Upper lobe of left lung (tissue), 6 donors: ENCODE measurements at places on chromosomes 4 and X.

DNA sequence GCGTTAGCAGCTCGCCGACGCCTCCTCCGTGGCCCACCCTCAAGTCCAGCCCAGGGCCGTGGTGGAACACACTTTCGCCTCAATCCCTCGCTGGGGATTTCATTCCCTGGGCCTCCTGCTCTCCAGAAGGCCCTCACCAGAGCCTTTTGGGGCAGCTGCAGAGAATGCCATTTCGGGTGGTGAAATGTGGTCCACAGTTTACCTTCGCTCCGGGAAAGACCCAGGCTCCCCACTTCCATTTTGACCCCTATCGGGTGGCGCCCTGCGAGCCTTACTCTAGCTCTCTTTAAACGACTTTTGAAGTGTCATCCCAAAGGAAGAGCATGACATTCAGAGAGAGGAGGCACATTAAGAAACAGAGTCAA, 496 bp downstream of the SH2D1A start:
- no peaks in the 10 kb centered on the region for H3K27me3 ChIP-seq
- no peaks in the 10 kb centered on the region for H3K4me1 ChIP-seq
- peak overlapping the region; percentile 71 for H3K27ac ChIP-seq
- peak overlapping the region; percentile 17 for H3K4me3 ChIP-seq

GRCh38 chr4:5168891-5169290, 117.6 kb downstream of the STK32B start:
- H3K27ac ChIP-seq = no peak overlapping the region
- H3K36me3 ChIP-seq = no peaks in the 10 kb centered on the region
- no peaks in the 10 kb centered on the region for H3K4me1 ChIP-seq
- H3K27me3 ChIP-seq = no peaks in the 10 kb centered on the region

DNA sequence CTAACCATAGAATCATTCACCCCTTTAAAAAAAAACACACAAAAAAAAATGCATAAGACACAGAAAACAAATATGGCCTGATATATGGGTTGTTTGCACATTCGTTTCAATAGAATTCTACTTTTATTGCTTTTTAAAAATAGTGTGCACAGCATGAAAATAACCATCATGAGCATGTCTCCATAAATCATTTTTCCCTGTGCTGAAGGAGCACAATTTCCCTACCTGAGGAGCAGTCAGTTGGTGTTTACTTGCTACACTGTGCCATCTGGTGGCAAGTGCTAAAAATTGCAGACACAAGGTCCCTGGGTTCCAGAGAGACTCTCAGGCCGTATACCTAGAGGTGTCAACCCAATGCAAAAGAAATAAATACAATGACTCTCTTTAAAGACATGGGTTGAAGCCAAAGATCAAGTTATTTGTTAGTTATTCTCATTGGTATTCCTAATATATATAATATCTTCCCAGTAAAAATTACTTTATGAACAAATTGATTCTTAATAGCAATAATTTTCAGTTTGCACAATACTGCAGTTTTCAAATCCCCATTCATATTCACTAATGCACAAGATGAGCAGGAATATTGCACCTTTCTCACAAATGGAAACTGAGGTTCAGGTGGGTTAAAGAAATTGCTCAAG, 551.4 kb downstream of the IQCM start:
- no peaks in the 10 kb centered on the region for H3K36me3 ChIP-seq
- H3K4me1 ChIP-seq = no peaks in the 10 kb centered on the region
- no peaks in the 10 kb centered on the region for H3K27me3 ChIP-seq
- H3K27ac ChIP-seq = no peak overlapping the region

DNA sequence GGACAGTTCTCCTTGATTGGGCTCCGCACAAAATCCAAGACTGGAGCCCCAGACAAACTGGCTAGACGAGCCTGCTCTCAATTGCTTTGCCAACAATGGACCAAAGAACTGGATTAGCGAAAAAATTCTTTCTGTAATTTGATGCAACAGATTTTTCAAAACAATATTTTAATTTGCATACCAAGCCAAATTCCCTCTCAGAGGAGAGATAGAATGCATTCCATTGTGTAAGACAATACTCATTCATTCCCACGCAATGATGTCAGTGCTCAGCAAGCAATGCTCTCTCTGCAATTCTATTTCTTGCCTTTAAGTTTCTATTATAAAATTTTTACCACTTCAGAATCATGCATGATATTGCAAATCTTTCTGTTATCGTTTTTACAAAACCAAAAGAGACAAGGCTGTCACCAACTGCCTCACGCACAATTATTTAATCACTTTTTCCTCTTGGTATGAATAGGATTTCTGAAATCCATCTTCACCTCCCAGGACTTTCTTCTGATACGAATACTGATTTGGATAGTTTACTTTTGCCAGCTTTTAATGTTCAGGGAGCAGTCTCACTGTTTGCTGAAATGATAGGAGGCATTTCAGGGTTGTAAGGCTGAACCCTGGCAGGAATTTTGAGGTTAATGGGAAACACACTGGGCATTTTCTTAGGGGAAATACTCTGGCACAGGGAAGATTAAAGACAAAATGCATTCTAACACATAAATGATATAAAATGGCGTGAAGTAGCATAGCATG, 46.1 kb upstream of the HCCS start:
- H3K4me1 ChIP-seq = no peaks in the 10 kb centered on the region
- H3K4me3 ChIP-seq = no peak overlapping the region
- H3K27ac ChIP-seq = no peak overlapping the region
- no peaks in the 10 kb centered on the region for H3K36me3 ChIP-seq
- no peak for DNase-seq

DNA sequence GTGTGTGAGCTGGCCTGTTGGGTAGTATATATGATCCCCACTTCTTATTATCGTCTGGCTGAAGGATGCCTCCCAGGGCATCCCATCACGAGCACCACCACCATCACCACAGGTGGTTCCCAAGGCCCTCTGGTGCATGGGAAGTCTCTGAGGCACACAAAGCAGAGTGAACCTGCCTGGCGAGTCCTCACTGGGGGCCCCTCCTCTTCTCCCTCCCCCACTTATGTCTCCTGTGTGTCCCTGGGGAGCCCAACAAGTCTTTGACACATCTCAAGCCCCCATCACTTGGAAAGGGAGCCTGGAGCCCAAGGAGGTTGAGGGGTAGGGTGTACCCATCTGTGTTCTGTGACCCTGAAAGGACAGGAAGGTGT, 45.5 kb upstream of the NKX1-1 start:
- H3K4me1 ChIP-seq = no peaks in the 10 kb centered on the region
- no peak for DNase-seq
- H3K27ac ChIP-seq = no peak overlapping the region
- no peaks in the 10 kb centered on the region for H3K36me3 ChIP-seq
- no peak overlapping the region for H3K4me3 ChIP-seq

DNA sequence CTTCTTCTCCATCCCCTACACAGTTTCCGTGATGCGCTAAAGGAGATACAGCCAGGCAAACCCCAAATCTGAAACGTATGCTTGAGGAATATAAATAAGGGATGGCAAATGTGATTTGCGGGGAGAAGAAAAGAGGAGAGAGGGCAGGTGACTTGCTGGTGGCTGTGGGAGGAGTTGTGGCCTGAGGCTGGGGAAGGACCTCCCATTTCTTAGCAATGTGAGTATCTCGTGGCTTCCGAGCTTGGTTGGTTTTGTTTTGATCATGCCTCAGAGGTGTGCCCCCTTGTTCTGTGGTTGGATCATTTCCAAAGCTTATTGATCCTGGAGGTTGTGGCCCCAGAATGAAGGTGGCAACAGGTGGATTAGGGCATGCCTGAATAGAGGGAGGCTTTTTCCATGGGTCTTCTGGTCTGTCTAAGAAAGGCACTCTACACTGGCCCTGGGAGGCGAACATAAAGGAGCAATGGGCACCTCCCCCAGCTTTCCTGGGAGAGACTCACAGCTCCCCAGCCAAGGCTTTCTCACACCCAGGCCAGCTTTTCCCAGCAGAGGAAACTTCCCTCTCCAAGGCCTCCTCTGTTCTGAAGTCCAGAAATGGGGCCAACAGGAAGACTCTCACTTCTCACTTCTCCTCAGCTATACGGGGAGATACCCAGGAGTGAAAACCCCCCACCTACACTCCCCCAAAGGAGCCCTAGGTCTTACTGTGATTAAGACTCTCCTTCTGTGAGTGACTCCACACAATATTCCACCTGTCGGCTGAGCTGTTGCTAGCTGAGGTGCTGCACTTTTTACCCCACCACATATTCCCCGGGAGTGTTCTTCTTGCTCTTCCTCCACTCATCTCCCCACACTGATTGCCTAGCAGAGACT, 40.0 kb downstream of the C4orf51 start:
- H3K27me3 ChIP-seq = no peaks in the 10 kb centered on the region
- no peak for DNase-seq
- no peaks in the 10 kb centered on the region for H3K36me3 ChIP-seq
- H3K27ac ChIP-seq = no peak overlapping the region
- no peaks in the 10 kb centered on the region for H3K4me1 ChIP-seq

- H3K36me3 ChIP-seq = no peaks in the 10 kb centered on the region
- no peaks in the 10 kb centered on the region for H3K27me3 ChIP-seq
- H3K27ac ChIP-seq = no peak overlapping the region
- H3K4me1 ChIP-seq = peaks cover 7% of the 10 kb centered on the region
- no peak overlapping the region for H3K4me3 ChIP-seq
Measured at GRCh38 chrX:150763810-150764209, 70.6 kb downstream of the MTMR1 start.

- no peak overlapping the region for H3K4me3 ChIP-seq
- H3K4me1 ChIP-seq = peaks cover 23% of the 10 kb centered on the region
- no peaks in the 10 kb centered on the region for H3K36me3 ChIP-seq
- DNase-seq = no peak
- no peak overlapping the region for H3K27ac ChIP-seq
- no peaks in the 10 kb centered on the region for H3K27me3 ChIP-seq
Measured at GRCh38 chr4:74120086-74120485, 21.1 kb upstream of the CXCL2 start.

GRCh38 chr4:107035819-107036583, at the start of gene DKK2:
Gene DKK2 (minus strand): TSS chr4:107036313. CDS start chr4:107035591, 722 bp downstream.
- H3K4me3 ChIP-seq = peak within 1 kb of the TSS; percentile 46
- peaks cover 39% of the 10 kb centered on the region for H3K4me1 ChIP-seq
- no peak within 1 kb of the TSS for H3K27ac ChIP-seq
- no peaks in the 10 kb centered on the region for H3K36me3 ChIP-seq

GRCh38 chr4:154807042-154807630, 26.1 kb downstream of the RBM46 start:
- no peaks in the 10 kb centered on the region for H3K36me3 ChIP-seq
- H3K4me3 ChIP-seq = no peak overlapping the region
- H3K27me3 ChIP-seq = no peaks in the 10 kb centered on the region
- no peak for DNase-seq
- no peaks in the 10 kb centered on the region for H3K4me1 ChIP-seq

DNA sequence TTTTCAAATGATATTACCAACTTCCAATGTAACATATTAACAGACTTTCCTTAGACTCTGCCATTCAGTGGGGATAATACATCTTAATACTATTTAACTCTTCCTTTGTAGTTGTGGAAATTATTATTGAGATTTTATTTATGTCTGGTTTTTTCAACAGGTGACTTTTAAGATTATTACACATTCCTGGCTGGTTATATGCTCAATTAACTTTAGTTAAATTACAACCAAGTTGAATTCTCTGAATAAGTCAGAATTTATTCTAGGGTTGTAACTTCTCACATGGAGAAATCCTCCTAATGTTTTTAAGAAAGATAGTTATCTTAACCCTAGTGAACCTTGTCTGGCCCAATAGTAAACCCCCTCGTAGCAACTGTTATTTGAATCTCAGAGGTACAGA, 107.3 kb downstream of the SLC10A6 start:
- no peak overlapping the region for H3K4me3 ChIP-seq
- H3K36me3 ChIP-seq = no peaks in the 10 kb centered on the region
- no peaks in the 10 kb centered on the region for H3K27me3 ChIP-seq
- H3K27ac ChIP-seq = no peak overlapping the region

GRCh38 chrX:155893521-155893920, 12.4 kb downstream of the VAMP7 start:
- peaks cover 2% of the 10 kb centered on the region for H3K36me3 ChIP-seq
- no peak overlapping the region for H3K4me3 ChIP-seq
- no peaks in the 10 kb centered on the region for H3K27me3 ChIP-seq

DNA sequence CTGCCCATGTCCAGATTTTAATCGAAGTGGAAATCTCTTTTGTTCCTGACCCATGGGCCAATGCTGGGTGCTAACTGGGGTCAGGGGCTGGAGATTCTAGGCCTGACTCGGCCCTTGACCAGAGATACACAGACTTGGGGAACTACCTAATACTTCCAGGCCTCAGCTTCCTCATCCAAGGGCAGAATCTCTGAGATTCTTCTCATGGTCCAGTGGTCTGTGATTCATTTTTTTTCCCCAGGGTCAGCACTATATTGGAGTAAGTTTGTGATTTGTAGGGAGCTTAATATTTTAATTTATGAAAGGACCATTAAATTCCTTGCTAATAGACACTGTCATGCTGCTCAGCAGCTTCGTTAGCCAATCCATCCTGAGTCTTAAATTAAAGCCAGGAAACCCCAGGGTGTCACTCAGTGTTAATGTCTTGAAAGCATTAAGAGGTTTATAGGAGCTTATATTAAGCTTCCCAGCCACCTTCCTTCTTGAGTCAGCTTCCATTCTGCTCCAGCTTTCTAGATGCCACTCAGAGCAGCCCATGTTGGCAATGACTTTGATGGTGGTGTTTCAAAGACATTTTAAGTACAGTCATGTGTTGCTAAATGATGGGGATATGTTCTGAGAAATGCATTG, 27.0 kb upstream of the PROM1 start:
- no peaks in the 10 kb centered on the region for H3K4me1 ChIP-seq
- no peaks in the 10 kb centered on the region for H3K36me3 ChIP-seq
- no peak overlapping the region for H3K4me3 ChIP-seq
- H3K27ac ChIP-seq = no peak overlapping the region
- DNase-seq = no peak

GRCh38 chr4:38383646-38384121, 280.3 kb upstream of the KLF3 start:
- H3K4me1 ChIP-seq = peaks cover 38% of the 10 kb centered on the region
- H3K27ac ChIP-seq = no peak overlapping the region
- no peak overlapping the region for H3K4me3 ChIP-seq
- no peak for DNase-seq

DNA sequence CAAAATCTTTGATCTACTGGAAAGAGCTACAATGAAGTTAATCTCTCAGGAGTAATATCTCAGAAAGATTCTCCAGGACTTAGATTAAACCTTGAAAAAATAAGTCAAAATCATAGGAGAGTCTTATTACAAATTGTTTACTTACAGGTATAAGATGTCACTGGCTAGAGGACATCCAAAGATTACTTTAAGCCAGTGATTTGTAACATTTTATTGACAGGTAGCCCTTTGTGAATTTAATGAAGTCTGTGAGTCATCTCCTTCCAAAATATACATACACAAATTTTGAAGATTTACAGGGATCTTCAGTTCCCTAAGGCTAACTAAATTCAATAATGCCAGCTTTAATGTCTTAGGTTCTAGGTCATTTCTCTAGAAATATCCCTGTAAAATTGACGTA, 359.7 kb downstream of the EPHA5 start:
- DNase-seq = no peak
- H3K27ac ChIP-seq = no peak overlapping the region
- H3K4me3 ChIP-seq = no peak overlapping the region
- H3K27me3 ChIP-seq = no peaks in the 10 kb centered on the region
- H3K4me1 ChIP-seq = no peaks in the 10 kb centered on the region

- H3K27me3 ChIP-seq = no peaks in the 10 kb centered on the region
- H3K27ac ChIP-seq = peak overlapping the region; percentile 89
- peaks cover 11% of the 10 kb centered on the region for H3K4me1 ChIP-seq
- no peaks in the 10 kb centered on the region for H3K36me3 ChIP-seq
- no peak for DNase-seq
Measured at GRCh38 chr4:88006956-88007303, 505 bp upstream of the PKD2 start.
